Activated naive CD4-positive, alpha-beta T cell treated with anti-CD3 and anti-CD28 coated beads, Interleukin-2, amount 50 U/mL, for 16 hours (primary cell): ENCODE measurements at places on chromosomes 16 and 17.

- peak; percentile 82 for DNase-seq
Observed at GRCh38 chr16:58755989-58756649, 22.0 kb upstream of the GOT2 start.

GRCh38 chr17:61040666-61041065 is 359.0 kb upstream of the TBX2 start:
- DNase-seq = no peak

GRCh38 chr17:16492613-16493530 is 879 bp upstream of the LRRC75A start:
- no peak for DNase-seq

DNA sequence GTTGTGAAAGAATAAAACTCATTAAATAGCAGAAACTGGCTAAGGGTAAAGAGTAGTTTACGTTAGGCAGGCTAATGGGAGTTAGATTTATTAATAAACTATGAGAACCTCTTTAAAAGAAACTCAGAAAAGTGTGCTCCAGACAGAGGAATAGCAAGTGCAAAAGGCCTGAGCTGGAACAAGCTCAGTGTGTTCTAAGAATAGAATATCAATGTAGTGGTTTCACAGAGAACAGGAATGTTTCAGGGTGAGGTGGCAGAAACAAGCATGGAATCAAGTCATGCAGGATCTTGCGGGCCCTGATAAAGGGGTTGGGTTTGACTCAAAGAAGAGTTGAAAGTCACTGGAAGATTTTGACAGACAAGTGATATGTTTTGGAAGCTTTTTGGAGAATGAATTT is 164.0 kb upstream of the HS3ST3A1 start:
- DNase-seq = no peak

- DNase-seq = no peak
Observed at GRCh38 chr16:70569752-70570151, 46.1 kb downstream of the SF3B3 start.

GRCh38 chr17:80650751-80651518 is 106.3 kb downstream of the RPTOR start:
- no peak for DNase-seq

DNA sequence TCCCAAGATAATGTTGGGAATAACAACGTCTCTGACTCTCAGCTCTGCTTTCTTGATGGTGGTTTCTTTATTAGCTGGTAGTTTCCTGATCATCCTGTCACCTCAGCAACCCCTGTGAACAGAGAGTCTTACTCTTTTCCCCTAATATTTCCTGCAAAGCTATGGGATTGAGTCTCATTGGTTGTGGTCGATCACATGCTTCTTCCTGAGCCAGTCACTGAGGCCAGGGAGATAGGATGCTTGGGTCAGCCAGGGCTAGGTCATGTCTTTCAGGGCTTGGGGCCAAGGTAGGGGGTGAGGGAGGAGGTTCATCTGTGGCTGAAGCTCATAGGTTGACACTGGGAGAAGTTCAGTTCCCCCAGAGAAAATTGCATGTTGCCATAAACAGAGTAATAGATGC is 114.3 kb downstream of the ABCC1 start:
- DNase-seq = no peak

- no peak for DNase-seq
Observed at GRCh38 chr17:10447026-10447931, 22.1 kb downstream of the MYH4 start.

- DNase-seq = no peak
Observed at GRCh38 chr17:71519285-71519684, 601.5 kb upstream of the SOX9 start.

- DNase-seq = peak; percentile 39
Observed at GRCh38 chr16:88999457-89000206, 22.6 kb upstream of the CBFA2T3 start.

DNA sequence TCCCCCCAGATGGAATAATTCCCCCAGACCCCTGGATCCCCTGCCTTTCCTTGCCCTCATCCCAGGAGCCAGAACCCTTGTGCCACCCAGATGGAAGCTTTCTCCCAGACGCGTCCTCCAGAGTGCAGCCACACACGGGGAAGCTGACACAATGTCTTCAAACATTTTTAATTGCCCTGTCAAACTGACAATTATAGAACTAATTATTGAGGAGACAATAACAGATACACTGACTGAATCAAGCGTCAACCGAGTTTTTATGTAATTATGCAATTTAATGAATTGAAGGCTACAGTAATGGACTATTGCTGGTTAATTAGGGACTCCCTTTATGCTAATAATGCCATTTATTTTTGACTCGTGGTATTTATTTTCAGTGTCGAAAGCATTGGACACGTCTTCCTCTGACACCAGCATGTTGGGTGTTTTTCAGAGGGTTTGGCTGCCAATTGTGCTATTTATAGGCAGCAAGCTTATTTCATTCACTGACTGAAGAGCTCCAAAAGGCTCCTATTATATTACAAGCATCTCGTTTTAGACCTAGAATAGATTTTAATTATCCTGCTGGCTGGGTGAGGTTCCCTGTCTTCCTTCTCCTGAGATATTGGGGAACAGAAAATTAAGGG is 298.2 kb upstream of the C16orf82 start:
- DNase-seq = no peak

GRCh38 chr16:49837688-49838410 is 18.1 kb downstream of the ZNF423 start:
- no peak for DNase-seq

GRCh38 chr16:23905027-23905426 is 69.2 kb downstream of the PRKCB start:
- DNase-seq = no peak

DNA sequence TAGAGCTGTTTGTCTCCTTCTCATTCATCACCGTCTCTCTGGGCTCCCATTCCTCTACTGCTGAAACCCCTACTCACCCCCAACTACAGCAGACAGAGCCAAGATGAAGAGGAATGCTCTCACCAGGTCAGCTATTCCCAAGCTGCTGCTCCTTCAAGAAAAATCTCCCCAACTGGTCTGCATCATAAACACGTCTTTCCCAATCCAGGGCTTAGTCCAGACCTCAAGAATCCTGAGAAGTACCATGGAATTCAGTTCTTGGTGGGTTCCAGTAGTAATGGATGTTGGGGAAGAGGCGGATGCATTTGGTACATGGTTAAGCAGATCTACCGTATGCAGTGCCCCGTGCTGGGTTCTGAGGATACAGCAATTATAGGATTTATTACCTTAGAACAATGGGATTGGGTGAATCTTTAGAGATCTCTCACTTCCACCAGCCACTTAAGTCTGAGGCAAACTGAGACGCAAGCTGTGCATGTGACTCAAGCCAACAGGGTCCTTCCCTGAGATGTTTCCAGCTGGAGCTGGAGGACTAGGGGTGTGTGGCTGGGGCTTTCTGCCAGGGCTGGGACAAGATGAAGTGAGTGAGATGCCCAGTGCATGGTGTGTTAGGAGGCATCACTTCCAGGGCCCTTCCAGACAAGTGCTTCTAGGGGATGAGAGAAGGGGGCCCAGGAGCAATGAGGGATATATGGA is 232.7 kb upstream of the CDH5 start:
- no peak for DNase-seq

DNA sequence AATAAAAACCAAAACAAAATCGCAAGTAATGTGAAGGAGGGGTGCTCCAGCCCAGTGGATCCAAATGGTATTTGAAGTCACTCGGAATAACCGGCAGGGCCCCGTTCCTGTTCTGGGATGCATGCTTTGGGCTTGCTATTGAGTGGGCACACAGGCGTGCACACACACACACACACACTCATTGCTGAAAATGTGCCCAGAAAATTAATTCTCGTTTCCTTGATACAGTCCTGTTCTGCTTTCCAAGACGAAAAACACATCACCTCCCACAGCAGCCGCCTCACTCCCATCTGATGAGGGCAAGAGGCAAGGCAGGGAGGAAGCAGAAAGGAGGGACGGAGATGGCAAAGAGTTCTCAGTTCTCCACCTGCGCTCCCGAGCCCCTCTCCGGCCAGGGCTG is 62.2 kb upstream of the SDK2 start:
- DNase-seq = no peak

- no peak for DNase-seq
Observed at GRCh38 chr16:54936979-54937670, 6.5 kb downstream of the IRX5 start.

GRCh38 chr17:34411646-34412421 is 48.8 kb upstream of the CCL1 start:
- no peak for DNase-seq

GRCh38 chr17:10286324-10286723 is 86.5 kb downstream of the MYH13 start:
- DNase-seq = no peak

GRCh38 chr17:80546267-80546666 is 1.6 kb downstream of the RPTOR start:
- no peak for DNase-seq

DNA sequence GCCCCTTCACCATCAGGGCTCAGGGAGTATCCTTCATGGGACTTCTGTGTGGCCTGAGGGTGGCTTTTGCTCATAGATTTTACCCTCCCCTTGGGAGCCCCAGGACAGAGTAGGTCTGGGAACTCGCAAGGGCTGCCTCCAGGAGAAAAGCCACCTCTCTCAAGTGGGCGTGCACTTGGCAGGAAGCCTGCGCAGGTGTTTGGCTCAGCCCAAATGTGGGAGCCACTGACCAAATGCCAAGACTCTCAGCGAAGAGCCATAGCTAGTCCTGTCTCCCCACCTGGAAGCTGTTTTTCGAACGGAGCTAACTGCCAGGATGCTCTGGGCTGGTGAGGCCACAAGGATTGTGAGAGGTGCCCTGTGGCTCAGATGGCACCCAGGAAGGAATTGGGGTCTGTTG is 2.0 kb upstream of the HSD17B2 start:
- no peak for DNase-seq

DNA sequence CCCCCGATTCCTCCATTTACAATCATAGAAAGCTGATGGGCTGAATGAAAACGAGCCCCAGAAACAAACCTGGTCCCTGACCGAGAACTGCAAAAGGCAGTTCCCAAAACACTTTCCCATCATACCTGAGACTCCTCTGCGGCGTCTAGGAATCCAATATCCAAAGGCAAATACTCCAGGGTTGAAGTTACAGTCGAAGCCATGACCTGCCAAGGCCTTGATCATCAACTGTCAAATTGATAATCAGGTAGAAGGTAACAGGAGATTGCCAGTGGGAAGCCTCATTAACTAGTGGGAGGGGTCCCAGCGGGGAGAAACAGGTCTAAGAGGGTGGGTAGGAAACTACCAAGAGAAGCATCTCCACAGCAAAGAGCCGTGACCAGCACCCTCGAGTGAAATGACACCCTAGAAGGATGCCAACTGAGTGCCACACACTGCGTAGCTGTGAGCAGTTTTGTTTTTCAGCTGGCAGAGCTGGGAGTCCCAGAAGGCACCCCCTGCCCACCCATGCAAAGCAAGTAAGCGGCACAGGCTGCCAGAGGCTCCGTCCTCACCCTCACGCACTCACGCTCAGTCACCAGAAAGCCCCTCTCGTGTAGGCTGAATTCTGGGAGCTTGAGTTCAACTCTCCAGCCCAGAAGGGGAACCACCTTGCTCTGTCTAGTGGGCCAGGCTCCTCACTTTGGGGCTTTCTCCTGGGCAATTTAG is 146.1 kb downstream of the GAS7 start:
- DNase-seq = no peak

DNA sequence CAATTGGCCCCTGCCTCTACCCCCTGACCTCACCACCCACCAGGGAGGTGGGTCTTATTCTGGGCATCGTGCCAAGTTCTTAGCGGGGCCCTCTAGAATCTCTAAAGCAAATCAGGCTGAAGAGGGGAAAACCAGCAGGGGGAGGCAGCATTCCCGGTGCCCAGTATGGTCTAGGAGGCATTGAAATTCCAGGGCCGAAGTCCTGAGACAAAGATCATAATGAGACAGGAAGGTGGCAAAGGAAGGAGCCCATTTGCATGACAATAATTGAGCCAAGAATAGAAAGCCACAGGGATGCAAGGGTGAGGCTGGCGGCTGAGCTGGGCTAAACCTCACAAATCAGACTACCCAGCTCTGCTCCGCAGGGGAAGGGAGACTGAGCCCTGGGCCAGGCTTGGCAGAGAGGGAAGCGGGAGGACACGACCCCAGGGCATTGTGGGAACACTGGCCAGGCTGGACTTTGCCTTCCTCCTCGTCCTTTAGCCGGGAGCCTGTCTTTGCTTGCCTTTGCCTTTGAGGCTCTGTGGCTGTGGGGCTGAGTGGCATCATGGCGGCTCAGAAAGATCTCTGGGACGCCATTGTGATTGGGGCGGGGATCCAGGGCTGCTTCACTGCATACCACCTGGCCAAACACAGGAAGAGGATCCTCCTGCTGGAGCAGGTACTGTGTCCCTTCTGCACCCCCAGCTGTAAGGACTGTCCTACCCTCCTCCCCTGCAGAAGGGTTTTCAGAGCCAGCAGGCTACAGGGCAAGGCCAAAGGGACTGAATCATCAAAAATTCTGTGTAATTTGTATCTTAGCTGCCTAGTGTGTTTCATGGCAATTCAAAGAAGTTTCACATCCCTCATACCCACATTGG is at the start of gene PIPOX:
Gene PIPOX, plus strand, starts transcription at position 463 of the 860 bp plus-strand sequence. Its CDS starts 85 bp downstream, at position 548.
- no peak for DNase-seq

GRCh38 chr17:63939884-63940283 is 7.8 kb upstream of the CD79B start:
- DNase-seq = no peak

DNA sequence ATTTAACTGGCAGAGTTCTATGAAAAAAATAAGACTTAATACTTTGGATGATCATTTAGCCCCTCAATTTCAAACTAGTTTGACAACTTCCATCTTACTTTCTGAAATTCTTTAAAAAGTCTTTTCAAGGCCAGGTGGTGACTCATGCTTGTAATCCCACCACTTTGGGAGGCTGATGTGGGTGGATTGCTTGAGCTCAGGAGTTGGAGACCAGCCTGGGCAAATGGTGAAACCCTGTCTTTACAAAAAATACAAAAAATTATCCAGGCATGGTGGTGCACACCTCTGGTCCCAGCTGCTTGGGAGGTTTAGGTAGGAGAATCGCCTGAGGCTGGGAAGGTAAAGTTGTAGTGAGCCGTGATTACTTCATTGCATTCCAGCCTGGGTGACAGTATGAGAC is 154.4 kb downstream of the TANC2 start:
- DNase-seq = no peak

GRCh38 chr16:8924214-8924613 is 39.5 kb downstream of the USP7 start:
- no peak for DNase-seq

- no peak for DNase-seq
Observed at GRCh38 chr17:17661834-17662385, 19.3 kb upstream of the RAI1 start.

- no peak for DNase-seq
Observed at GRCh38 chr16:24838554-24839266, 7.1 kb upstream of the SLC5A11 start.

- no peak for DNase-seq
Observed at GRCh38 chr17:35496451-35497290, 40.8 kb downstream of the SLFN12L start.

GRCh38 chr16:28497861-28498599 is 3.6 kb downstream of the APOBR start:
- DNase-seq = no peak

GRCh38 chr17:55171634-55172328 is 93.0 kb upstream of the HLF start:
- DNase-seq = no peak

GRCh38 chr17:50817838-50818237 is 17.5 kb upstream of the WFIKKN2 start:
- no peak for DNase-seq
